M059J (cell line): ENCODE measurements at places on chromosomes 2 and 18. TPM values are rescaled to one million over a fixed set of nuclear protein-coding genes. Genes with fewer than 3 reads are reported as not detected.
A peak's percentile ranks its signal among the peaks of the same experiment; 100 is the strongest.

DNA sequence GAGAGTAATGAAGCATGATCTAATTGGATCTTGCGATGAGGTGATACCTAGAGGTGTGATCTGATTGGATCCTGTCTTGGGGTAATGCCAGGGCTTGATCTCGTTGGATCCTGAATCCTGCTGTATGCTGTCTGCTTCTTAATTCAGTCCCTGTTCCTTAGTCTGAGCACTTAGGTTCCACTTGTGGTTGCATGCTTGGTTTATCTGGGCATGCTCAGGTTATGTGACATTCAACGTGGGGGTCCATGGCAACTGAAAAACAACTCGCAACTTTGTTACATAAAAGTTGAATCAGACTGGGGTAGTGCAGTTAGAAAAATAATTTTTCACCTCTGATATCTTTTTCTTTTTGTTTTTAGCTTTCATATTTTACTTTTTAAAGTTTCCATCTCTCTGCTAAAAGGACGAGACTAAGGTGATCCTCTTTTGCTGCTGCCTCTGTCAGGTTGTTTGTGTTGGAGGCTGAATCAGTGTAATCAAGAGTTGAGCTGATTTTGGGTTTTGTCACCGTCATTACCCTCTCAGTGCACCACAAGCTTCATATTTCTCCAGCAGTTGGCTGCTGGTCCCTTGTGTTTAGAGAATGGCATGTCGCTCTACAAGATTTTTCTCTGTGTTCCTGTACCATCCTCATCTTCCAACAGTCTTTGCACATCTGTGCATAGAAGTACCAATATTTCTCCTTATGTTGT, 67.9 kb downstream of the NCOA1 start:
- DNase-seq: peak; percentile 22

Gene SLC8A1
- total RNA-seq: 0.91 and 1.9 TPM in 2 replicates

GRCh38 chr2:230505162-230505561, 89.2 kb downstream of the SP100 start:
- no peak for DNase-seq

Gene EFHD1
- total RNA-seq: 0.49 and 1.7 TPM in 2 replicates

Gene IL36A
- not detected in 2 replicates for total RNA-seq

GRCh38 chr2:27270670-27271069, 4.6 kb upstream of the DNAJC5G start:
- no peak for DNase-seq

- DNase-seq: no peak
These were observed 45.4 kb upstream of the ANKRD62 start for GRCh38 chr18:12048010-12048826.

Gene C2orf92
- total RNA-seq: 1.1 TPM in 1 of 2 replicates, not detected in the other

Gene CHRNG
- total RNA-seq: not detected in 2 replicates

Gene TBR1
- not detected in 2 replicates for total RNA-seq

- no peak for DNase-seq
These were observed 119.6 kb upstream of the MSTN start for GRCh38 chr2:190182071-190182524.

Gene VSNL1
- total RNA-seq: 0.94 and 2.2 TPM in 2 replicates

DNA sequence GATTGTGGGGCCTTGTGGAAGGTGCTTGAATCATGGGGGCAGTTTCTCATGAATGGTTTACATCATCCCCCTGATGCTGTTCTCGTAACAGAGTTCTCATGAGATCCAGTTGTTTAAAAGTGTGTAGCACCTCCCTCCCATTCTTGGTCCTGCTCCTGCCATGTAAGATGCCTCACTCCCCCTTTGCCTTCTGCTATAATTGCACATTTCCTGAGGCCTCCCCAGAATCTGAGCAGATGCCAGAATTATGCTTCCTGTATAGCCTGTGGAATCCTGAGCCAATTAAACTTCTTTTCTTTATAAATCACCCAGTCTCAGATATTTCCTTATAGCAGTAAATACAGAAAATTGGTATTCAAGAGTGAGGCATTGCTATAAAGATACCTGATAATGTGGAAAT, 15.6 kb upstream of the WDR75 start:
- DNase-seq: peak; percentile 22

DNA sequence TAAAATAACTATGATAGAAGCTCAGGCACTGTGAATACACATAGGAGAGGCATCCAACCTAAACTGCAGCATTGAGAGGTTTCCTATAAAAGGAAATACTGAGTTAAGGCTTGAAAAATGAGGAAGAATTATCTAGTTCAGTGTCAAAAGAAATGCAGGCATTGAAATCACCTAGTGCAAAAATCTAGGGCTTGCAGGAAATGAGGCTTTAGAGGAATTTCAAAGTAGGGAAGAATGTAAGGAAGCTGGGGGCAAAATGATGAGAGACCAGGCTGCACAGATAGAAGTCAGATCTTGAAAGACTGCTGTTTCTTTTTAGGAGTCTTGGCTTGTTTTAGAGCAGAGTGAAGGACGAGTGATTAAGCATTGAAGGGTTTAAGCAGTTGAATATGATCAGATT, 28.1 kb upstream of the SCYGR2 start:
- DNase-seq: no peak

GRCh38 chr2:148508878-148509287, 135.7 kb upstream of the EPC2 start:
- no peak for DNase-seq

Gene TSHZ1
- 5.5 and 5.9 TPM in 2 replicates for total RNA-seq

- DNase-seq: no peak
These were observed 38.5 kb downstream of the PARD3B start for GRCh38 chr2:204583773-204584172.

GRCh38 chr2:236768393-236769140, 198.9 kb downstream of the ACKR3 start:
- DNase-seq: peak; percentile 83

DNA sequence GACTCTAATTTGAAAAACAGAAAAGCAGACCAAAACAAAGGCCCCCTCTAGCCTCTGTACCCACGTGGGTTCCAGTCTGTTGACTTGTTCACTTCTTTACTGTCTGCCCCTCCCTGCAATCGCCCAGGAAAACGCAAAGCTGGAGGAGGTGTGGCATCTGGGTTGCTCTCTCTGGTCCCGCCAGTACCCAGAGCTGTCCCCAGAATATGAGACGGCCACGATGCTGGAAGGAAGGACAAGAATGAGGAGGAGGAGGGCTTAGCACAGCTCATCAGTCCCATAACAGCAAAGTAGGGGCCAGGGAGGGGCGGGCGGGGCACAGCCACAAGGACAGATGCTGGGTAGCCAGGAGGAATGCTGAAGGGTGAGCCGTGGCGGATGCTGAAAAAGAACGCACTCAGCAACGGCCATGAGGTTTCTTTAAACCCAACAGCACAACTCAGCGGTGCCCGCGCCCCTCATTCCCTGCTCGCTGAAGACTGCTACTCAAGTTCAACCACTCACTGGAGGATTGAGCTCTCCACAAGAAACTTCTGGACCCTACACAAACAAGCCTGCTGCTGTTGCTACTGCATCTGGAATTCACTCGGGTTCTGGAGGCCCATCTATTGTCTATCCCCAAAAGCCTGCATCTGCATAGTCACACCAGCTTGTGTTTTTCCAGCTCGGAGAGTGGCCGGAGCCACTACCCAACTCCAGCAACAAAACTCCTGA, 187.7 kb downstream of the HDAC4 start:
- DNase-seq: no peak

DNA sequence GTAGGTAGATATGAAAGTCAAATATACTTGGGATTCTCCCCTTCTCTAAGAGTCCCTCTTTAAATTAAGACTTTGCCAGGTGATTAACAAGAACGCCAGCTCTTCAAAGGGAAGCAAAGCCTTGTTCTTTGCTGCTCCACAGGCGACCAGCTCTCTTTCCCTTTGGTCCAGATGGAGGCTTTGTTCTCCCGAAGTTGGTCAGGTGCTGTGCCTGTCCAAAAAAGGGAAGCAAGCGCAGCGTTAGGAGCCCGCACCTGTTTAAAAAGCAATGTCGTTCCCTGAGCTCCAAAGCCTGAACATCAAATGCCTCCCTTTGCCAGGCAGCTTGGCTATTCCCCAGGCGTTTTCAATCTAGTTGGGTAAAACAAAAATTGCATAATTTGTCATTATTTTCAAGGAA, 1913.1 kb upstream of the PIK3C3 start:
- no peak for DNase-seq

Gene CD8B2
- total RNA-seq: 0.10 TPM in 1 of 2 replicates, not detected in the other

Gene MC2R
- total RNA-seq: not detected in 2 replicates

Gene AQP12A
- not detected in 2 replicates for total RNA-seq

DNA sequence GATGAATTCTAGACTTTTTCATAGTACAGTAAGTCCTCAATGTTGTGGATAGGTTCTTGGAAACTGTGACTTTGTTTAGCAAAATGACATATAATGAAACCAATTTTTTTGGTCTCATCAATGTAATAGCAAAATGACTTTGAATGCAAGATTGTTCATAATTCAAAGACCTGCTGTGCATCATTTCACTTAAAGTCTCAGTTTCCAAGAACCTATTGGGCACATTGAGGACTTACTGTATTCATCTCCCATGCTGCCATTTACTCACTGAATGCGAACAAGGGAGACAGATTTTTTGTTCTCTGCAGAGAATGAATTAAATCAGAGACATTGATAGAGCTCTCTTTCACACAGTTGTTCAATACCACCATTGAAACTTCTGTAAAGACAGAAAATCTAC, 153.6 kb downstream of the TRABD2A start:
- no peak for DNase-seq

Gene LAMA1
- total RNA-seq: 0.39 and 1.6 TPM in 2 replicates

Gene D2HGDH
- total RNA-seq: 3.5 and 6.1 TPM in 2 replicates

Gene CDH20
- total RNA-seq: not detected in 2 replicates

Gene CYRIA
- total RNA-seq: 0.02 TPM in 1 of 2 replicates, not detected in the other

Gene KCNE4
- total RNA-seq: 11.4 and 14.5 TPM in 2 replicates
